Endothelial cell (in vitro differentiated cells): ENCODE measurements at places on chromosomes 2 and 18. TPM values are rescaled to one million over a fixed set of nuclear protein-coding genes. Genes with fewer than 3 reads are reported as not detected.
A peak's percentile ranks its signal among the peaks of the same experiment; 100 is the strongest.

DNA sequence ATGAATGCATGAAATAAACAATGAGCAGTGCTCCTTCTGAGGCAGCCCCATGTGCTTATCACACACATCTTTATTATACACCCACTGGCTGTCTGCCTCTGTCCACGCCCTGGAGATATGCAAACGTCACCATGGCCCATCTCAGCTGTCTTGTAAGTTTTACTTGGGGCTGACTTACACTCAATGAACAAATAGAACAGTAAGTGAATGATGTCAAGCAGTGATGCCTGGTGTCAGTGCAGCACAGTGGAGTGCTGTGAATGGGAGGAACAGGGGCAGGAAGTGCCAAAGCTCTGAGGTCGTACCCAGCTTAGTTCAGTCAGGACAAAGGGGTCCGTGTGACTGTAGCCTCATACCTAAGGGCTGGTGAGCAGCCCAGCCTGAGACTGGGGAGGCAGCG lies 659.5 kb upstream of the HS6ST1 start:
- H3K4me3 ChIP-seq, result no peak overlapping the region
- H3K27ac ChIP-seq, result peak overlapping the region; percentile 95
- H3K27me3 ChIP-seq, result peaks cover 4% of the 10 kb centered on the region
- peaks cover 16% of the 10 kb centered on the region for H3K4me1 ChIP-seq

DNA sequence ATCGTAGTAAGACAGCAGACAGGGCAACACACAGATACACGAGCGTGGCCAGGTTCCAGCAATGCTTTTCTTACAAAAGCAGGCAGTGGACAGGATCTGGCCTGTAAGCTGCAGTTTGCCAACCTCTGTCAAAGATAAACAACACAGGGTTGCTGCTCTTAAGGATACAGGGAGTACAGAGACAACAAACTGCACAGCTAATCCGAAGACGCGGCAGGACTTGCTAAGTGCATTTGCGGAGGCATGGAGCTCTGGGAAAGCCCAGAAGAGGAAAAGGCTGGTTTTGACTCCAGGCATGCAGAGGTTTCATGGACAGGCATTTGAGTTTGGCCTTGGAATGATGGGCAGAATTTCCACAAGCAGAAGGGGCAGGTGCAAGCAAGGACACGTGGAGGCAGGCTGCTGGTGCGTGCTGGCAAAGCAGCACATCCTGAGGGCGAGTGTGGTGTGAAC lies 24.4 kb downstream of the SERTAD2 start:
- peaks cover 8% of the 10 kb centered on the region for H3K4me1 ChIP-seq
- H3K36me3 ChIP-seq, result peaks cover 4% of the 10 kb centered on the region
- no peak for DNase-seq
- no peak overlapping the region for H3K4me3 ChIP-seq

VSNL1 gene
- 19.6 TPM for total RNA-seq

GRCh38 chr18:56515522-56515921 lies 122.9 kb downstream of the TXNL1 start:
- no peaks in the 10 kb centered on the region for H3K27me3 ChIP-seq
- DNase-seq, result no peak
- H3K27ac ChIP-seq, result no peak overlapping the region

- no peak overlapping the region for H3K4me3 ChIP-seq
- DNase-seq, result no peak
- peaks cover 4% of the 10 kb centered on the region for H3K36me3 ChIP-seq
- H3K27me3 ChIP-seq, result no peaks in the 10 kb centered on the region
- H3K4me1 ChIP-seq, result peaks cover 33% of the 10 kb centered on the region
- peak overlapping the region; percentile 34 for H3K27ac ChIP-seq
These were observed 63.3 kb upstream of the CSRNP3 start for GRCh38 chr2:165406173-165406572.

DNA sequence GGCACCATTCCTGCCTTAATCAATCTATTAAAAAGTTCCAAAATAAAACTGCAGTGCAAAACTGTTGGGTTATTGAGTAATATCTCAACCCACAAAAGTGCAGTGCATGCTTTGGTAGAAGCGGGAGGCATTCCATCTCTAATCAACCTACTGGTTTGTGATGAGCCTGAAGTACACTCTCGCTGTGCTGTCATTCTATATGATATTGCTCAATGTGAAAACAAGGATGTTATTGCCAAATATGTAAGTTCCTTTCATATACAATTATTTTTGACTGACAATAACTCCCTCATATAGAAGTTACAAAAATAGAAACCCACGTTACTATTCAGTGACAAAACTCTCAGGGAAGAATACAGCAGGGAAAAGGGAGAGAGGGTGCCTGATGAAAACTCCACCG lies 43.0 kb downstream of the OSGEPL1 start:
- H3K27ac ChIP-seq, result no peak overlapping the region
- H3K4me3 ChIP-seq, result no peak overlapping the region
- H3K4me1 ChIP-seq, result no peaks in the 10 kb centered on the region
- H3K36me3 ChIP-seq, result no peaks in the 10 kb centered on the region

HTRA2 gene
- total RNA-seq, result 44.3 TPM

SERPINB13 gene
- not detected for total RNA-seq

GRCh38 chr2:158659483-158659882 lies 135.6 kb upstream of the DAPL1 start:
- peaks cover 18% of the 10 kb centered on the region for H3K36me3 ChIP-seq
- H3K27me3 ChIP-seq, result peaks cover 5% of the 10 kb centered on the region
- H3K27ac ChIP-seq, result peak overlapping the region; percentile 62
- DNase-seq, result no peak

DNA sequence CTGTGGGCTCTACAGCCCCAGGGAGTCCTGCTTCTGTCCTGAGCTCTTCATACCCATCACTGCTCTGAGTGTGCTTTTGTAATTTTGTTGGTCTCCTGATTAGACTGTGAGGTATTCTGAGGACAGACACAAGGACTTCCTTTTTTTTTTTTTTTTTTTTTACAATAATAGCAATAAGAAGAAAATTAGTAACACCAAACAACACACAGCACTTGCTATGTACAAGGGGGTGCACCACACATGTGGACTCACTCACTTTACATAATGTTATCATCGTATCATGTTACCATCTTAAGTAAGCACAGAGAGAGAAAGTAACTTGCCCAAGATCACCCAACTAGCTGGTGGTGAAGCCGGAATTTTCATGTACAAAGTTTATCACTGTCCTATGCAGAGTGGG lies 34.6 kb downstream of the MBP start:
- DNase-seq, result no peak
- no peaks in the 10 kb centered on the region for H3K36me3 ChIP-seq
- peaks cover 2% of the 10 kb centered on the region for H3K27me3 ChIP-seq

DNA sequence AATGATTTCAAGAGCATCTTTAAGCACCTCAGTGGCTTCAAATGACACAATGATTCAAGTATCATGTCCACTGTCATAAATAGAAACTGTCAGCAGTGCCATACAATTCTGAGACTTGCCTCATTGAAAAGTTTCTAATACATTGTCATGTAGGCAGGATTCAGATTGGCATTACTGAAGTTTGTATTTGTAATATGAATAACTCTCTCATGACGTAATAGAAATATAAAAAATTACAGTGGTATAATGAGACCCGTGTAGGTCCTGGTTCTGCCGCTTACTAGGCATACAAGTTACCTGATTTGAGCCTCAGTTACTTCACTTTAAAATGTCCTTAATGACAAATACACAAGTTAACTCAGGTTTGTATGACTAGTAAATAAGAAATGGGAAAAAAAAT lies 1536.2 kb upstream of the NXPH2 start:
- no peaks in the 10 kb centered on the region for H3K27me3 ChIP-seq
- no peak overlapping the region for H3K4me3 ChIP-seq
- no peaks in the 10 kb centered on the region for H3K4me1 ChIP-seq
- H3K36me3 ChIP-seq, result no peaks in the 10 kb centered on the region
- no peak for DNase-seq

PSMA8 gene
- total RNA-seq, result not detected

DNA sequence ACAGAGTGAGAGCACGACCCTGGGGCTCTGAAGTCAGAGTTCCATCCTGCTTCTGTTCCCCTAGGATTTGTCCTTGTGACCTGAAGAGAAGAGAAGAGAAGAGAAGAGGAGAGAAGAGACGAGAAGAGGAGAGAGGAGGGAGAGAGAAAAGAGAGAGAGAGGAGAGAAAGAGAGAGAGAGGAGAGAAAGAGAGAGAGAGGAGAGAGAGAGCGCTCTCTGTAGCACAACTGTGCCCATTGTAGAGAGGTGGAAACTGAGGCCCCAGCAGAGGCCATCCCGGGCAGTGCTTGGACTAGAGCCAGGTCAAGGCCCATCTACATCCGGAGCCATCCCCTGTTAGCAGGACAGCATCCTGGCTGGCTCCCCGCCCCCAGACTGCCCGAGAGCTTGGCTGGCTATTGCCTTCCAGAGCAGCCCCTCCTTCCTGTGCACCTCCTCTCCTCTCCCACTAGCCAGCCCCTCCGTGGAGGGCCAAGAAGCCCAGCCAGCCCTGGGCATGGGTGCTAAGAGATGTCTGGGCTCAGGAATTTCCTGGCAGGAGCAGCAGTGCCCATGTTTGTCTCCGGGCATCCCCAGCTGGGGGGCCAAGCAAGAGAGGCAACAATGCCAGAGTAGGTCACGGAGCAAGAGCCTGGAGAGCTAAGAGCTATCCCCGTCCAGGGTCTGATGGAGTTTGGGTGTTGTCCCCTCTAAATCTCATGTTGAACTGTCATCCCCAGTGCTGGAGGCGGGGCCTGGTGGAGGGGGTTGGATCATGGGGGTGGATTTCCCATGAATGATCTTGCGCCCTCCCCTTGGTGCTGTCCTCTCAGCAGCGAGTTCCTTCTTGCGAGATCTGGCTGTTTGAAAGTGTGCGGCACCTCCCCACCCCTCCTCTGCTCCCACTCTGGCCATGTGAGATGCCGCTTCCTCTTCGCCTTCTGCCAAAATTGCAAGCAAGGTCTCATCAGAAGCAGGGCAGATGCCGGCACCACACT lies 18.2 kb upstream of the GPR55 start:
- H3K27ac ChIP-seq, result no peak overlapping the region
- no peaks in the 10 kb centered on the region for H3K4me1 ChIP-seq
- H3K4me3 ChIP-seq, result no peak overlapping the region
- no peaks in the 10 kb centered on the region for H3K36me3 ChIP-seq

DNA sequence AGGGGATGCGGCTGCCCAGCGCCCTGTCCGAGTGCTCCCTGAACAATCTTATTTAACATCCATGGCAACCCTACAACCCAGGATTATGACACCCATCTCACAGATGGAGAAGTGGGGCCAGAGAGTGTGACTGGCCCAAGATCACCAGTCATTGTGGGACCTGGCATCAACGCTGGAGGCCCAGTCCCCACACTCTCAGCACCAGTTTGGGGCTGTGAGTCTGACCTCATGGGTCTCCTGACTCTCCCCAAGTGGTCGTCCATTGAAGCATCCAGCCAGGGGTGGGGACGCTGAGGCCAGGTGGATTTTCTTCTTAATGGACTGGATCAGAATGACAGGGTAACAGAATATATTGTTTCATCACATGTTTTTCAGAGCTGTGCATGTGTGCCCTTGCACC lies 24.5 kb downstream of the MAL start:
- H3K4me1 ChIP-seq, result peaks cover 11% of the 10 kb centered on the region
- H3K36me3 ChIP-seq, result no peaks in the 10 kb centered on the region
- no peak for DNase-seq
- peaks cover 9% of the 10 kb centered on the region for H3K27me3 ChIP-seq

- H3K36me3 ChIP-seq, result no peaks in the 10 kb centered on the region
- DNase-seq, result peak; percentile 46
- H3K4me3 ChIP-seq, result no peak overlapping the region
- H3K27me3 ChIP-seq, result no peaks in the 10 kb centered on the region
- peaks cover 2% of the 10 kb centered on the region for H3K4me1 ChIP-seq
These were observed 196.3 kb downstream of the CCDC74A start for GRCh38 chr2:131724019-131724418.

GRCh38 chr2:179991344-179991743 lies 15.8 kb downstream of the CWC22 start:
- peak overlapping the region; percentile 31 for H3K27ac ChIP-seq
- no peak overlapping the region for H3K4me3 ChIP-seq
- peaks cover 3% of the 10 kb centered on the region for H3K36me3 ChIP-seq
- no peaks in the 10 kb centered on the region for H3K4me1 ChIP-seq

ZSWIM2 gene
- not detected for total RNA-seq

ASPRV1 gene
- total RNA-seq, result 0.87 TPM

DNA sequence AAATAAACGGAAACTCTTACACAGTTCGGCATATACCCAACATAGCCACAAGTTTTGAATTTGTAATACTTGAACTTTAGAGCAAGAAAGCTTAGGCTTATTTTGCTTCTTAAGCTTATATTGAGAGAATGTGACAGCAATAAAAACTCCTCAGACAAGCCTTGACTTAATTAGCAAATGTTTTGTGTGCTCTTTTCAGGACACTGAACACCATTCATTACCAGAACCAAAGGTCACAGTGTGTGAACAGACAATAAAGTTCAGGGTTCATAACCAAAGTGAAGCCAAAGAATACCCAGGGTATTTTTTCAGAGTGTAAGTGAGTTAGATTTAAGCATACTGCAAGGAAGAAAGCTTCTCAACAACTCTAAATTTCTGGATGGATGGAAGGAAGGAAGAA lies 605.8 kb downstream of the METTL4 start:
- H3K27me3 ChIP-seq, result no peaks in the 10 kb centered on the region
- no peaks in the 10 kb centered on the region for H3K36me3 ChIP-seq
- H3K4me3 ChIP-seq, result no peak overlapping the region
- DNase-seq, result no peak

TTC21B gene
- 101 TPM for total RNA-seq

VAMP5 gene
- 296 TPM for total RNA-seq

DNA sequence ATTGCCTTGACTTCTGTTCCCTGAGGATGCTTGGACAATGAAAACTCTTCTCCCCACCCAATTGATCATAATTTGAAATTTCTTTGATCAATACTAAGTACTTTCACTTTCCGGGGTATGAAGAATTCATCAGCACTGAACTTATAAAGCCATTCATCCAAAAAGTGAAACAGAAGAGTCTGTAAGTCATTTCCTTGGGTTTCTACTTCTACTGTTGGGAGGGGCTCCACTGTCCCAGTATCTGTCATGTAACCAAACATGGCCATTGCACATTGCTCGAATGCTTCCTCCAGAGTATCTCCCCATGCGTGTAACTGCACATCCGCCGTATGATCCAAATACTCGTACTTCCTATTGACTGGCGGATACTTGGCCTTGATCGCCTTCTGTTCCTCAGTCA lies 30.3 kb downstream of the NCL start:
- H3K27ac ChIP-seq, result no peak overlapping the region
- peaks cover 1% of the 10 kb centered on the region for H3K27me3 ChIP-seq
- no peak overlapping the region for H3K4me3 ChIP-seq
- H3K36me3 ChIP-seq, result no peaks in the 10 kb centered on the region
- no peaks in the 10 kb centered on the region for H3K4me1 ChIP-seq

DNA sequence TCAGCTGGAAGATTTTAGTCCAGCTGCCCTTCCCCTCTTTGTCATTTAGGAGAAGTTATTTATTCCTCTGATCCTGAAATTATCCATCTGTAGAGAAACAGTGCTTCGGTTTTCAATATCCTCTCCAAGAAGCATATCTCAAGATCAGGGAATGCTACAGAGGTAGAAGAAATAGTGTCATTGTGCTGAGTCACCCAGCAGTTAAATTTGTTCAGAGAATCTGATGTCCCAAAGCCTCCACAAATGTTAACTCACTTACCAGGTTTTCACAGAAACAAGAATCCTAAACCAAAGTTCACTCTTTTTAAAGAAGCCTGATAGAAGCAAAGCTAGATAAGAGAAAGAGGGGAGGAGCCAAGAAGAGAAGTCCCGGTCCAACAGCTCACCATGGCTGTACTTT lies 480.7 kb upstream of the GYPC start:
- no peak for DNase-seq
- H3K4me1 ChIP-seq, result no peaks in the 10 kb centered on the region
- no peak overlapping the region for H3K4me3 ChIP-seq
- no peaks in the 10 kb centered on the region for H3K36me3 ChIP-seq
